Muscle of leg (tissue), 16 donors: ENCODE measurements at places on chromosomes 3 and 15.

DNA sequence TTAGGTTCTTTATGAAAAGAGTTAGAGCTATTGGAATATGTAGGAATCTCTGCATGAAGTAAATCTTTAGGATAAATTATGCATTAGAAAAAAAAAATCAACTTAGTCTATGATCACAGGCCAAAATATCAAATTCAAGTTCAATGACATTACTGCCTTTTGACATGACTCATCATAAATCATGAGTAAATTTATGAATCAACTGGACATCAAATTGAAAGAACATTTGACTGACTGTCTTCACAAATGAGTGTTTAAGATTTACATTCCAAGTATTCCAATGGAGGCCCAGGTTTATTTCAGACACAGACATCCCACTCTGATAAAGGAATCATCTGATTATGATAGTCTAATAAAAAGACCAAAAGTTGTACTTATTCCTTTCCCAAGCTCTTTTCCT lies 192.8 kb upstream of the TTC14 start:
- DNase-seq, result no peak
- no peak overlapping the region for H3K27ac ChIP-seq
- H3K36me3 ChIP-seq, result no peaks in the 10 kb centered on the region
- no peaks in the 10 kb centered on the region for H3K27me3 ChIP-seq
- H3K4me1 ChIP-seq, result no peaks in the 10 kb centered on the region
- H3K4me3 ChIP-seq, result no peak overlapping the region

GRCh38 chr3:110393941-110394340 lies 677.7 kb upstream of the NECTIN3 start:
- H3K36me3 ChIP-seq, result no peaks in the 10 kb centered on the region
- no peaks in the 10 kb centered on the region for H3K4me1 ChIP-seq
- H3K27me3 ChIP-seq, result no peaks in the 10 kb centered on the region
- no peak overlapping the region for H3K27ac ChIP-seq
- H3K4me3 ChIP-seq, result no peak overlapping the region

DNA sequence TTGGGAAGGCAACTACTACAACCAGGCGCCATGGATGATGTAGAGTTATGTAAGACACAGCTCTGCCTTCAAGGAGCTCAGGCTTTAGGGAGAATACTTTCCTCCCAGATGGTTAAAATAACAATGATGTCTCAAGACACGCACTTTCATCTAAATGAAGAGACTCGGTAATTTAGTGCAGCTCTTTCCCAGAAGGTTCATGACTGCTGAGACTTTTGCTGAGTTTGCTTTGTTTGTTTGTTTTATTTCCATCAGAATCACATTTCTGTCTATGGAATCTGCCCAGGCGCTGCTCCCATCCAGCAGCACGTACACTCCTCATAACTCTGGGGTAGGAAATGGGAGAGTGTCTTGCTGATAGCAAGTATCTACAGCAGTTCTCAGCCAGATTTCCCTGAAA lies 33.9 kb upstream of the MEX3B start:
- H3K36me3 ChIP-seq, result no peaks in the 10 kb centered on the region
- H3K27me3 ChIP-seq, result no peaks in the 10 kb centered on the region
- no peak for DNase-seq
- no peaks in the 10 kb centered on the region for H3K4me1 ChIP-seq

DNA sequence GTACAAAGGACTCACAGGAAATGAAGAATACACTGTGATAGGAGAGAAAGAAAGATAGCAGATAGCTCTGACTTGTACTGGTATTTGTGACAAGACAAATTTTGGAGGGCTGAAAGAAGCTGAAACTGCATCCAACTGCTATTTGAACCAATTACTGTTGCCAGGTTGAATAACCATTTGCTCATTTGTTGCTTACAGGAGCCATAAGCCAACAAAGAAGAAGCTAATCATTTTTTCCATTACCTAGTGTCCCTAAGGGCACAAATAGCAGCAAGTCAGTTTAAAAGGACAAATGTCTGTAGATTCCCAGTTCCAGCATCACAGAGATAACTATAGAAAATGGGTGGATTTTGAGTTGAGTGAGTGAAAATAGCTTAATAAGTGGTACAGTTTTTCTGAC lies 376.9 kb upstream of the ARPP21 start:
- no peaks in the 10 kb centered on the region for H3K27me3 ChIP-seq

DNA sequence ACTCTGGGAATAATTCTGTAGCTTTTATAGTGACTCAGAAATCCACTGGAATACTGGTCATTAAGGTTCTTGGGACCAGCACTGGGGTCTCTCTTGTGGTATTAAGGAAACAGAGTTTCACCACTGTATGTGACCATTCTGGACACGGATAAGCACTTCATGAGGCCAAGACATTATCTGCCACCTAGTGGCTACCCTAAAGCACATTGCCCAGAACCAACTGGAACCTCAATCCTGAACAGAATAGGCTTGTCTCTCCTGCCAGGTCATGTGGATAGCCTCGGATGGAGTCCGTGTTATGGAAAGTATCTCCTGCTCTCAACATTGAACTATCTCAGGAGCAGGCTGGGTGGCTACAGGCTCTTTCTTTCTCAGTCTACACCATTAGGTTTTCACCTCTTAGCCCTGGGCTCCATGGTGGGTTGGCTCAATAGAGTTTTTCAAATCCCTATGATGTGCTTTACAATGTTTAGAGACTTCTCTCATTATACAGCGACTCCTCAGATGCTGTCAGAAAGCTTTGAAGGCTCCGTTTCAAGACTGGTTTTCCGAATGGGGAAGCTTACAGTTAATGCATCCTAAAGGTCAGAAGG lies 167.6 kb upstream of the ST8SIA2 start:
- no peak overlapping the region for H3K27ac ChIP-seq
- H3K4me1 ChIP-seq, result no peaks in the 10 kb centered on the region
- H3K36me3 ChIP-seq, result no peaks in the 10 kb centered on the region
- H3K4me3 ChIP-seq, result no peak overlapping the region
- peak; percentile 12 for DNase-seq
